Activated CD8-positive, alpha-beta memory T cell treated with anti-CD3 and anti-CD28 coated beads, Interleukin-2, amount 10 ng/mL, durations not matched to agents 7 days and 5 days (primary cell): ENCODE measurements at places on chromosomes 12 and 14. TPM values are rescaled to one million over a fixed set of nuclear protein-coding genes. Genes with fewer than 3 reads are reported as not detected.

- peak overlapping the region; percentile 85 for H3K4me3 ChIP-seq
- DNase-seq = no peak
- peaks cover 5% of the 10 kb centered on the region for H3K36me3 ChIP-seq
- H3K27ac ChIP-seq = peak overlapping the region; percentile 81
- H3K27me3 ChIP-seq = peaks cover 16% of the 10 kb centered on the region
- peaks cover 32% of the 10 kb centered on the region for H3K4me1 ChIP-seq
Measured at GRCh38 chr14:52551205-52551604, 1.1 kb downstream of the TXNDC16 start.

GRCh38 chr14:96390965-96391292, 999 bp upstream of the AK7 start:
- H3K36me3 ChIP-seq = peaks cover 2% of the 10 kb centered on the region
- peak overlapping the region; percentile 79 for H3K27ac ChIP-seq
- peaks cover 9% of the 10 kb centered on the region for H3K27me3 ChIP-seq
- H3K4me3 ChIP-seq = peak overlapping the region; percentile 84

- H3K27me3 ChIP-seq = peaks cover 36% of the 10 kb centered on the region
- H3K4me3 ChIP-seq = no peak overlapping the region
- no peak overlapping the region for H3K27ac ChIP-seq
- DNase-seq = no peak
- no peaks in the 10 kb centered on the region for H3K4me1 ChIP-seq
Measured at GRCh38 chr14:54610051-54610977, 43.4 kb downstream of the SAMD4A start.

DNA sequence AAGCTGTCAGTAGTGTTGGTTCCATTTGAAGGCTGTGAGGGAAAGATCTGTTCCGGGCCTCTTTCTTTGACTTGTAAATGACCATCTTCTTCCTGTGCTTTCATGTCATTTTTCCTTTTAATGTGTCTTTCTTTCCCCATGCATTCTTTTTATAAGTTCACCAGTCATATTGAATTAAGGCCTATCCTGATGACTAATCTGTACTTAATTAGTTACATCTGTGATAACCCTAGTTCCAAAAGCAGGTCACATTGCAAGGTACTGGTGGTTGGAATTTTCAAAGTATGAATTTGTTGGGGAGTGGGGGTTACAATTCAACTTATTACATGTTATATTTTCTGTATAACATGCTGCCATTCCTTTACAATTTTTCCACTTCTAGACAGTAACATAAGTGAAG, 1642.1 kb upstream of the FLRT2 start:
- no peaks in the 10 kb centered on the region for H3K4me1 ChIP-seq
- no peak overlapping the region for H3K4me3 ChIP-seq
- no peaks in the 10 kb centered on the region for H3K36me3 ChIP-seq

ADCY4 gene
- total RNA-seq = 3.4 TPM

NGB gene
- total RNA-seq = not detected

YAF2 gene
- total RNA-seq = 42.5 TPM

PTPRB gene
- total RNA-seq = not detected

OTUB2 gene
- total RNA-seq = 3.4 TPM

DNA sequence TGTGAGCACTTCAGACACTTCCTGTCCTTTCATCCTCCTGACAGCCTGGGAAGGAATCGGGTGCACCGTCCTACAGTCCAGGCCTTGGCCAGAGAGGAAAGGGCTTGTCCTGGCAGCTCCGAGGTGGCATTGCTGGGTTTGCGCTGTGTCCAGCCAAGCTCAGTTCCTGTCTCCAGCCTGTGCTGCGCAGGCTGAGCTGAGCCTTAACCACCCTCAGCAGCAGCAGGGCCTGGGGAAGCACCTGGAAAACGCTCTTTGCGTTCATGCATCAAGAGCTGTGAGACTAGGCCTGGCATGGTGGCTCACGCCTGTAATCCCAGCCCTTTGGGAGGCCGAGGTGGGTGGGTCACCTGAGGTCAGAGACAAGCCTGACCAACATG, 33.7 kb upstream of the EML1 start:
- H3K27me3 ChIP-seq = peaks cover 11% of the 10 kb centered on the region
- H3K4me1 ChIP-seq = peaks cover 5% of the 10 kb centered on the region
- no peak for DNase-seq
- H3K4me3 ChIP-seq = no peak overlapping the region
- no peaks in the 10 kb centered on the region for H3K36me3 ChIP-seq
- H3K27ac ChIP-seq = no peak overlapping the region

RFX4 gene
- not detected for total RNA-seq

AJUBA gene
- 1.2 TPM for total RNA-seq

- peaks cover 5% of the 10 kb centered on the region for H3K4me1 ChIP-seq
- H3K27me3 ChIP-seq = no peaks in the 10 kb centered on the region
- no peak overlapping the region for H3K4me3 ChIP-seq
- peaks cover 12% of the 10 kb centered on the region for H3K36me3 ChIP-seq
- H3K27ac ChIP-seq = no peak overlapping the region
- no peak for DNase-seq
Measured at GRCh38 chr14:89740241-89740640, 214.3 kb downstream of the EFCAB11 start.

DNA sequence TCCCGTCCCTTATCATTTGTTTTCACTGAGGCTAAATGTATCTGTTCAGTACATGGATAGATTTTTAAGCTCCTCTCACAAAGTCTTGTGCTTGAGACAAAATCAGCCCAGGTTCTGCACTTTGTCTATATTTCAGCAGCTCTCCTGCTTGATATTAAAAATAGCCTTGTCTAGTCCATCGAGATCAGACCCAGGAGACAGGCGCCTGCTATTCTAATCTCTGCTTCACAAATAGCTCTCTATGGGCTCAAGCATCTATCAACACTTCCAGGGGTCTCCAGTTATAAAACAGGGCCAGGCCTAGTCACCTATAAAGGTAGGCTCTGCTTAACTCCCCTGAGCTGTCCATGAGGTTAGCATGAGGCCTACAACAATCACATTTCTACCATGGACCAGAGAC, 62.5 kb downstream of the ZFP36L1 start:
- H3K4me3 ChIP-seq = no peak overlapping the region
- H3K27ac ChIP-seq = no peak overlapping the region
- DNase-seq = no peak
- peaks cover 6% of the 10 kb centered on the region for H3K27me3 ChIP-seq
- H3K4me1 ChIP-seq = peaks cover 35% of the 10 kb centered on the region

DNA sequence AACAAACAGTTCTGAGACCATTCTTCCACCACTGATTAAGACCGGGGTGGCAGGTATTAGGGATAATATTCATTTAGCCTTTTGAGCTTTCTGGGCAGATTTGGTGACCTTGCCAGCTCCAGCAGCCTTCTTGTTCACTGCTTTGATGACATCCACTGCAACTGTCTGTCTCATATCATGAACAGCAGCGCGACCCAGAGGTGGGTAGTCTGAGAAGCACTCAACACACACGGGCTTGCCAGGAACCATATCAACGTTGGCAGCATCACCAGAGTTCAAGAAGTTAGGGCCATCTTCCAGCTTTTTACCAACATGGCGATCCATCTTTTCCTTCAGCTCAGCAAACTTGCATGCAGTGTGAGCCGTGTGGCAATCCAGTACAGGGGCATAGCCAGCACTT, 16.9 kb downstream of the AEBP2 start:
- H3K27me3 ChIP-seq = no peaks in the 10 kb centered on the region
- H3K4me1 ChIP-seq = peaks cover 19% of the 10 kb centered on the region
- H3K27ac ChIP-seq = no peak overlapping the region
- no peak for DNase-seq
- peaks cover 46% of the 10 kb centered on the region for H3K36me3 ChIP-seq
- H3K4me3 ChIP-seq = no peak overlapping the region

- DNase-seq = no peak
- H3K36me3 ChIP-seq = peaks cover 11% of the 10 kb centered on the region
- peaks cover 43% of the 10 kb centered on the region for H3K4me1 ChIP-seq
- peak overlapping the region; percentile 59 for H3K27ac ChIP-seq
Measured at GRCh38 chr12:53561590-53561953, 54.3 kb upstream of the NPFF start.

- H3K36me3 ChIP-seq = peaks cover 7% of the 10 kb centered on the region
- H3K4me3 ChIP-seq = no peak overlapping the region
- no peak overlapping the region for H3K27ac ChIP-seq
- DNase-seq = no peak
- no peaks in the 10 kb centered on the region for H3K27me3 ChIP-seq
Measured at GRCh38 chr12:121512561-121512960, 68.3 kb downstream of the KDM2B start.

DNA sequence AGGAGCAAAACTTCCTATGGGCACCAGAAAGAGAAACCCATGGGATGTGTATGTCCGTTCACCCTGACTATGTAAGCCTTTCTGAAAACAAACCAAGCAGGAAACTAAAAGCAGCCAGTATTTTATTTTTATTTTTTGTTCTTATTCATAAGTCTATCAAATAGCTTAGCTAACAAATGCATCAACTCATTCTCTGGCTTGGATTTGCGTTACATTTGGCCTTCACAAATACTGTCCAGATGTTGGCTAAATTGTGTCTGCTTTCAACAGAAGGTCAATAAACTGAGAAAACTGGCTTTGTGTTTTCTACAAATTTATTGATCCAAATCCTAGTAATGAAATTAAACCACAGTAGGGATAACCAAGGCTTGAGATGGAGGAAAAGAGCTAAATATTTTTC, 379.0 kb downstream of the NOVA1 start:
- H3K4me3 ChIP-seq = no peak overlapping the region
- no peak overlapping the region for H3K27ac ChIP-seq
- no peaks in the 10 kb centered on the region for H3K27me3 ChIP-seq
- H3K4me1 ChIP-seq = no peaks in the 10 kb centered on the region

DTX1 gene
- total RNA-seq = 0.16 TPM

KLC1 gene
- 206 TPM for total RNA-seq

OR4E2 gene
- total RNA-seq = not detected

- H3K27ac ChIP-seq = peak overlapping the region; percentile 92
- no peak for DNase-seq
- H3K4me1 ChIP-seq = peaks cover 19% of the 10 kb centered on the region
- H3K36me3 ChIP-seq = no peaks in the 10 kb centered on the region
- peaks cover 4% of the 10 kb centered on the region for H3K27me3 ChIP-seq
Measured at GRCh38 chr14:88384718-88385117, 739 bp upstream of the SPATA7 start.

DNA sequence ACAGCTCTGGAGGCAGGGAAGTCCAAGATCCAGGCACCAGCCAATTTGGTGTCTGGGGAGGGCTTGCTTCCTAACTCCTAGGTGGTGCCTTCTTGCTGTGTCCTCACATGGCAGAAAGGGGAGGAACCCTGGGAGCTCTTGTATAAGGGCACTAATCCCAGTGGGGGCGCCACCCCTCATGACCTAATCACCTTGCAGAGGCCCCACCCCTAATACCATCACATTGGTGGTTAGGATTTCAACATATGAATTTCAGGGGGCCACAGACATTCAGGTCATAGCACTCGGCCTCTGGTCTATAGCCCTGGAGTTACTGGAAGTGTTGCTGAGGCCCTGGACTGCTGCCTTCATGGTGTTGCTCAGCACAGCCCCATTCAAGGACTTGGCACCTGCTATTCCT, 14.6 kb downstream of the PSMD9 start:
- H3K27ac ChIP-seq = no peak overlapping the region
- H3K4me3 ChIP-seq = no peak overlapping the region
- no peak for DNase-seq

DNA sequence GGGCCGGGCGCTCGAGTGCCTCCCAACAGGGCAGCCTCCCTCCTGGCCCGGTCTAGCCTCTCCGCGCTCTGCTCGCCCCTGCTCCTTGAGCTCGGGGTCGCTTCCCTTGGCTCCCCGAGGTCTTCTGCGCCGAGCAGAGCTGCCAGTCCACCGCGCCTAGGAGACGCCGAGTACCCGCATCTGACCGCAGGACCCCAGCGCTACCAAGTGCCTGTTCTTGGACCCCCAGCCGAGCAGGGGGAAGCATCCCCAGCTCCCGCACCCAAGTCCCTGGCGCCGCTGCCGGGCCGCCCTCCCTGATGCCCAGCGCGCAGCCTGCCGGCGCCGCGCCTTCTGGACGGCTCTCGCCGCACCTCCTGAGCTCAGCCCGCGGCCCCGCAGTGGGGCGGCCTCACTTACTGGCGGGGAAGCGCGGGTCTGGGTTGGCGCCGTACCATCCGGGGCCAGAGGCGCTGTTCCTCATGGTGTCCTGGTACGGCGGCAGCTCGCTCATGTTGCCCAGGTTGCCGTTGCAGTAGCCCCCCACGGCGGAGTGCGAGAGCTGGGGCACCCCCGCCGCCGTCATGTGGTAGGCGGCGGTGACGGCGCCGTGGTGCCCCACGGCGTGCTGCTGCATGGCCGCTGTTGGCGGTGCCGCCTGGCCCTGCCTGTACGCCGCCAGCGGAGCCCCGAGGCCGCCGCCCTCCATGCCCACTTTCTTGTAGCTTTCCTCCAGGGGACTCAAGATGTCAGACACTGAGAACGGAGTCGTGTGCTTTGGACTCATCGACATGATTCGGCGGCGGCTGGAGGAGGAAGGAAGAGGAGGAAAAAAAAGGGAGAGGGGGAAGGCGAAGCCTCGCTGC, 1.2 kb downstream of the NKX2-1 start:
- H3K27ac ChIP-seq = peak overlapping the region; percentile 66
- peaks cover 6% of the 10 kb centered on the region for H3K4me1 ChIP-seq
- H3K27me3 ChIP-seq = peaks cover 88% of the 10 kb centered on the region
- H3K4me3 ChIP-seq = no peak overlapping the region

GRCh38 chr12:67471810-67472209, 176.7 kb upstream of the DYRK2 start:
- no peak overlapping the region for H3K4me3 ChIP-seq
- H3K4me1 ChIP-seq = no peaks in the 10 kb centered on the region
- DNase-seq = no peak
- no peaks in the 10 kb centered on the region for H3K36me3 ChIP-seq
- H3K27me3 ChIP-seq = no peaks in the 10 kb centered on the region

DNA sequence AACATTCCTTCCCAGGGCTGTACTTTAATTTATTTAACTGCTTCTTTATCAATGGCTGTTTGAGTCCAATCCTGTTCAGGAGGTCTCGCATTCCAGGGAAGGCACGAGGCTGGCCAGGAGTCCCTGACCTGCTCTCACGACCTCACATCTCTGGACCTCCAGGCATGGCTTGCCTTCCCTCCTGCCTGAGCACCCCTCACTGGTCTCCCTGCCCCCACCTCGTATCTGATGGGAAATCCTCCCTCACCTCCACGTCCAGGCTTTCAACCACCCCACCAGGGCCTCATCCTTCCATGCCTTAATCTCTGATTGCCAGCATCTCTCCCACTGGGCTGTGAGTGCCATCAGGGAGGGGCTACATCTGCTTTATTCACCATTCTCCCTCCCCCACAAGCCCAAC, 29.0 kb downstream of the PRKAB1 start:
- H3K27me3 ChIP-seq = no peaks in the 10 kb centered on the region
- peaks cover 27% of the 10 kb centered on the region for H3K36me3 ChIP-seq
- no peak overlapping the region for H3K27ac ChIP-seq
- no peak for DNase-seq

PPP1R1A gene
- not detected for total RNA-seq

DNA sequence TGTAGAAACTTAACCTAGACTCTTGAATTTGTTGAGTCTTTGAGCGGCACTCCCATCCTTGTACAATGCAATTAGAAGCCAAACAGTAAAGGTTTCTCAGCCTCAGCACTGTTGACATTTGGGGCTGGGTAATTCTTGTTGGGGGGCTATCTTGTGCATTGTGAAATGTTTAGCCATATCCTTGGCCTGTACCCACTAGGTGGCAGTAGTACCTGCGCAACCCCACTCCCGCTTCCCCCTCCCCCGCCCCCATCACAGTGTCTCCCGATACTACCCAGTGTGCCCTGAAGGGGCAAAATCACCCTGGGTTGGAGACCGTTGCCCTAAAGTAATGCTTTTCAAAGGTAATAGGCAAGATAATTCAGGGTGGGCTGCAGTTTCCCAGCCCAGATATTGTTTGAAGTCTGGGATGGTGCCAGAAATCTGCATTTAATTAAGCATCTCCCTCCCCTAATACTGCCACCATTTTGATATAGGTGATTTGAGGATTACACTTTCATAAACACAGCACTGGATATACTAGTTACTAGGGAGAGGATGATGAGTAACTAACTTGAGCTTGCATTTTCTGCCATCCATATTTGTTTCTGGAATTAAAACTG, 1.8 kb downstream of the COX6A1 start:
- H3K27me3 ChIP-seq = no peaks in the 10 kb centered on the region
- DNase-seq = peak; percentile 88
- H3K36me3 ChIP-seq = peaks cover 25% of the 10 kb centered on the region
- H3K4me1 ChIP-seq = peaks cover 48% of the 10 kb centered on the region
